Lower leg skin (tissue), 4 donors: ENCODE measurements at places on chromosomes 7 and 10.

DNA sequence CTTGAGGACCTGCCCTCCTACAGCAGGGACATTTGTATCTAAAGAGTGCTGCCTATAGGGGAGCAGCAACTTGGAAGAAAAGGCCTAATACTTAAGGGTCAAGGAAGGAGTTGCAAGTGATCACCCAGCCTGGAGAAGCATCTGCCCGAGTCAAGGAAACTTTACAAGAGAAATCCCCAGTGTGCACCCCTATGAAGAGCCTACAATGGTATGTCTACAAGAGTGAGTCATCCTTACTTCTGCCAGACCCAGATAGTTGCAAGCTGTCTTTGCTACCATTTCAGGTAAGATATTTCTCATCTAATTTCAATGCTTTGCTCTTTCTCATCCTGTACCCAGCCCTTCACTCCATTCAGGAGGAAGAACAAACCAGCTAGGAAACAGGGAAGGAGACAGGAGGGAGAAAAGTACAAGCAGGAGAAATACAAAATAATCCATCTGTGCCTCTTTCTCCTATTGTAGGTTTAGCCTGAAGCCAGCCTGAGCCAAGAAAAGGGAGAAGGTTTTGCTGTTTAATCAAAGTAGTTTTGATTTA, 34.4 kb upstream of the AGR3 start:
- DNase-seq = no peak

GRCh38 chr10:44183667-44184632, 200.9 kb downstream of the CXCL12 start:
- no peak for DNase-seq

DNA sequence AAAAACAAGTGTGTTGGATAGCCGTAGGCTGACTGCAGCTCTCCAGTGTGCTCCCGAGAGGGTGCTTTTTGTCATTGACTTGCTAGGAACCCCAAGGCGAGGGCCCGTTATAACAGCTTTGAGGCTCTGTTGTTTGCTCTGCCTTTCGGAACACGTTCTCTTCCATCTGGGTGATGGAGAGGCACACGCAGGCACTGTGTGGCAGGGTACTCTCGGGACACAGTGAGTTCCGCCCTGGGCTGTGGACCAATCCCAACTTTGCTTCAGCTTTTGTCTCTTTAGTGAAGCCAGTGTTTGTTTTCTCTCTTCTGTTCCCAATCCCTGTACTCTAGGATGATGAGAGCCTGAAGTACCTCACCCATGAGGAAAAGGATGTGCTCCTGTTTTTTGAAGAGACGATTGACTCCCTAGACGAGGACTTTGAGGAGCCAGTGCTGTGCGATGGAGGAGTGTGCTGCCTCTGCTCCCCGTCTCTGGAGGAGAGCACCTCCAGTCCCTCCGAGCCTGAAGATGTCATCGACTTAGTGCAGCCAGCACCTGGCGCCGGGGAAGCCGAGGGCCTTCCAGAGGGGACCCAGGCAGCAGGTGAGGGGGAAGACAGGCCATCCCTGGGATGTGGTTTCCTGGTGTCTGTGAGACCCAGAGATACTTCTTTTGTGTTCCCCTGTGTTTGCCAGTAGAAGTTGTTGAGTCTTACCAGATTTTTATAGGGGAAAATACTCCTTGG, 43.2 kb downstream of the PROSER2 start:
- DNase-seq = no peak

GRCh38 chr7:20331910-20332813, 1.5 kb downstream of the ITGB8 start:
- DNase-seq = no peak

DNA sequence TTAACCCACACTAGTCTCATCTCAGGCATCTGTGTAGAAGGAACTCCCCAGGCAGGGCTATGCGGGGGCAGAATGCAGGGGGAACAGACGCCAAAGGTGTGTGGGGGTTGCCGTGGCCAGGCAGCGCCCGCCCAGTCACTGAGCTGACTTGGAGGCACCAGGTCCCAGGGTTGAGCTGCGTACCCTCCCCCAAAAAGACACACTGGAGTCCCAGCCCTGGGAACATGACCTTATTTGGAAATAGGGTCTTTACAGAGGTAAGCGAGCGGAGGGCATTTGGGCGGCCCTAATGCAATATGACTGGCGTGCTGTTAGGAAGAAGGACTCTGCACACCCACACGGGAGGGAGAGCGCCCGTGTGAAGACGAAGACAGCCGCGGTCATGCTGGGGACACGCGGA, 274.5 kb downstream of the DNAJB6 start:
- no peak for DNase-seq

DNA sequence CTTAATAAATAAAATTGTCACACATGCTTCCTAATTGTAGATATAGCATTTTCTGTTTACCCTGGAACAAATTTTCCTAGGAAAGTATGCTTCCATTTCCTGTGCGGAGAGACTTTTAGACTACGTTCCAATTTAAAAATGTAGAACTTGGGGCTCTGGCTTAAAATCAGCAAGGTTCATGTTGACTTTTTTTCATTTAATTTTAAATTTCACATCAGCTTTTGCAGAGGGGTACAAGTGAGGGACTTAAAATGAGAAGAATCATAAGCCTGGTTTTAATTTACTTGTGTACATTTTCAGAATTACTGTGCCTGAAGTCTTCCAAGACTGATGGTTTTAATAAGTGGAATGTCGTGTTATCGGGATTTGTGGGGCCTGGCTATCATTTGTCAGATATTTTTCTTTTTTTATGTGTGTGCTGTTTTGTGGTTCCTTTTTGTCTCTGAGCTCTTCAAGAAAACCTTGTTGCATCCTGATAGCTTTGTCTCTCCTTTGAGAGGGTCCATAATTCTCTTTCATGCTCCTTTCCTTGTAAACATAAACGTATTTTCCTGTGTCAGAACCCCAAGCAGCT, 8.8 kb upstream of the ATRNL1 start:
- no peak for DNase-seq

DNA sequence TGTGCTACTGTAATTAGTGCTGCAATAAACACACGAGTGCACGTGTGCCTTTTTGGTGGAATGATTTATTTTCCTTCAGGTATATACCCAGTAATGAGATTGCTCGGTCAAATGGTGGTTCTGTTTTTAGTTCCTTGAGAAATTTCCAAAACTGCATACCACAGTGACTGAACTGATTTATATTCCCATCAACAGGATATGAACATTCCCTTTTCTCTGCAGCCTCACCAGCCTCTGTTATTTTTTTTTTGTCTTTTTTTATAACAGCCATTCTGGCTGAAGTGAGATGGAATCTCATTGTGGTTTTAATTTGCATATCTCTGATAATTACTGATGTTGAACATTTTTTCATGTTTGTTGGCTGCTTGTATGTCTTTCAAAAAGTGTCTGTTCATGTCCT, 922.9 kb upstream of the LRRN3 start:
- no peak for DNase-seq

DNA sequence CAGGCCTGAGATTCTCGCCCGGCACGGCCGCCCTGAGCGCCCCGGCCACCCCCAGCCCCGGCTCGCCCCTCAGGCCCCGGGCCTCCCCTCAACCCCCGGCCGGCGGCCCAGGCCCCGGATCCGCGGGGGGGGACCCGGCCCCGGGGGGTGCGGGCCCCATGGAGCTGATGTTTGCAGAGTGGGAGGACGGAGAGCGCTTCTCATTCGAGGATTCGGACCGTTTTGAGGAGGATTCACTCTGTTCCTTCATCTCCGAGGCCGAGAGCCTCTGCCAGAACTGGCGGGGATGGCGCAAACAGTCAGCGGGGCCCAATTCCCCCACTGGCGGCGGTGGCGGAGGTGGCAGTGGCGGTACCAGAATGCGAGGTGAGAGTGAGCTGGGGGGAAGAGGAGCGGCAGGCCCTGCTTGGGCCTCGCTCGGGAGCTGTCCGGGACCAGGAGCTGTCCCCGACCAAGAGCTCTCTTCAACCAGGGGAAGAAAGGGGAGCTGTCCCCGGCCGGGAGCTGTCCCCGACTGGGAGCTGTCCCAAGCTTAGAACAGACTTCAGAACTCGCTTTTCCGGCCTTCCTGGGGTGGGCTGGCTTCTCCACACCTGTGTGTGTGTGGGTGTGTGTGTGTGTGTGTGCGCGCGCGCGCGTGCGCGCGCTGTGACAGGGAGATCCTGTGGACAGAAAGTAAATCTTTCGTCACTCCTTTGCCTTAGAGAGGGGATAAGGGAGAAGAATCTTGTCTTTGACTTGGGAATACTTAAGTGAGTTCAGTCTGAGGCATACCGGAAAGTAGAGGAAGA, 510 bp downstream of the ZSWIM8 start:
- DNase-seq = no peak

GRCh38 chr10:75542084-75542483, 110.7 kb downstream of the LRMDA start:
- no peak for DNase-seq

GRCh38 chr7:105677410-105677730, 96.1 kb upstream of the EFCAB10 start:
- no peak for DNase-seq

DNA sequence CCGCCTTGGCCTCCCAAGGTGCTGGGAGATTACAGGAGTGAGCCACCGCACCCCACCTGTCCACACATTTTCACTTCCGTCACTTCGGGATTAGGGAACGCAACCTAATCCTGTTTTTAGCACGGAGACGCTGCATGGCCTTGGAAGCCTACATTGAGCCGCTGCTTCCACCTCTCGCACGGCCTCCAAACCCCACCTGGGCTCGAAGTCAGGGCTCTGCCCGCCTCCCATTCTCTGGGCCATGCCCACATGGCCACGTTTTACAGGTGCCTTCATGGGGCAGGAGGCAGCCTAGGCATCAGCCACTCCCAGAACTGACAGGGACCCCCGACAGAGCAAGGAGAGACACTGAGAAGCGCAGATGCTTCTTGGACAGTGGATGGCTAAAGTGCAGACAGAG, 100.6 kb downstream of the OAT start:
- DNase-seq = no peak

DNA sequence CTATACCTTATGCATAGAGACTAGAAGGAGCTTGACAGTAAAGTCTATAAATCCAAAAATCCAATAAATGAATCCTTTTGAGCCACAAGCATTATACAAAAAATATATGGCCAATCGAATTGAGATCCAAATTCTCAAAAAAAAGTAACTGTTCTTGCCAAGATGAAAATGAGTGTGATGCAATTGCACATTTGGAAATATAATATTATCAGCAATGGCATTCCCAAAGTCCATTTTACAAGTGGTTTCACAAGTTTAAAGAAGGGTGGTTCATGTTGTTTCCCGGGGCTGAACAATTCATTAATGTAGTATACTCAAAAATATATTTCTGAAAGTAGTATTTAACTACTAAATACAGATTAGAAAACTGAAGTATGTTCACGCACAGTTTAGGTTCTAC, 7.3 kb downstream of the RP9 start:
- DNase-seq = no peak

- no peak for DNase-seq
Measured at GRCh38 chr10:4623200-4623599, 202.8 kb upstream of the AKR1E2 start.

GRCh38 chr7:1548944-1549343, 7.1 kb downstream of the TMEM184A start:
- no peak for DNase-seq

DNA sequence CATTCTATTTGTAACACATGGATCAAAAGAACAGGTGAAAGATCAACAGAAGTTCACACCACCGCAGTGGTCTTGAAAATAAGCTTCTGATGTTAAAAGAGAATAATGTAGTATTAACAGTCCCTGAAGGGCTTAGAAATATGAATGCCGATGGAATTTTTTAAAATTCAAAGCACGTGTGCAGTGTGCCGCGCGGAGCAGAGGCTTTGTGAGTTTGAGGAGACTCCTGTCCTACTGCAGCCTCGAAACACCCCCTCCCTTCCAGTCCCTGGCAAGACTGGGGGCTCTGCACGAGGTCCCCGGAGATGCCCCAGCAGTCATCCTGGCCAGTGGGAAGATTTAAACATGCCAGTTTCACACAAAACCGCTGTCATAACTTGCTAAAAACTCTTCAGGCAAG, 196.6 kb downstream of the DIP2C start:
- DNase-seq = no peak

DNA sequence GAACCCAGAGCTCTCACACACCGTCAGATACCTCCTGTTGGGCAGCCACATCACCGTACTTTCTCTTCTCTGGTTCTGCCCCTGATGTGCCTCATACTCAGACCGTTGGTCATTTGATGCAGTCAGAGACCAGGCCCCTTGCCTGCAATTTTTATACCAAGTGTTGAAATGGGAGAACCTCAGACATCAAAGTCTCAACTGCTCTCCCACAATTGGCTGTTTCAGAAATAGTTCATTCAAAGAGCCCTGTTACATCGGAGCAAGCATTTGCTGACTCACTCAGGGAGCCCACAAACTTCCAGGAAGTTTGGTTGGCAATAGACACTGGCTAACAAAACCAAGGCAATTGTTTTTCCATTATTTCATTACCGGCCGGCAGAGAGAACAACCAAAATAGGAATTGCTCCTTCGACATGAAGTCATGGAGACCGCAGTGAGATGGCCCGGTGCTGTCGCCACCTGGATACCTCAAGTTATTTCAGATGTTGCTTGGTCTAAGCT, 33.5 kb upstream of the ADAM12 start:
- no peak for DNase-seq

GRCh38 chr10:27388761-27389399, 115.2 kb upstream of the RAB18 start:
- DNase-seq = no peak

GRCh38 chr10:121179006-121179405, 327.8 kb downstream of the WDR11 start:
- DNase-seq = no peak

GRCh38 chr10:78861529-78862327, 207.0 kb upstream of the ZMIZ1 start:
- no peak for DNase-seq

DNA sequence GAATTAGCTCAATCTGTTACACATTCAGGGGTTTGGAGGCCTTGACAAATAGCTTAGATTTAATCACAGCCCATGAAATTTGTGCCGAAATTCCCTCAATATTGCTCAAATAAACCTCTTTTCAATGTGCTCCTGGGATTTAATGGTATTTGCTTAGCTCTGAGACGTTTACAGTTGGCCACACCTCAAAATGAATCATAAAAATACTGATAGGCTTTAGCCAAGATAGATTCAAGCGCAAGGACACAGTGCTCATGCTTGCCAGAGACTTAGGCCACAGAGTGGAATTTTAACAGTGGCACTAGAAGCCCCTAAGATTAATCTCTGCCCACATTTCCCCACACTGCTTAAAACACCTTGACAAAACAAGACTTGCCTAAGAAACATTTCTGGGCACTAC, 2.3 kb upstream of the SEMA3C start:
- DNase-seq = no peak

DNA sequence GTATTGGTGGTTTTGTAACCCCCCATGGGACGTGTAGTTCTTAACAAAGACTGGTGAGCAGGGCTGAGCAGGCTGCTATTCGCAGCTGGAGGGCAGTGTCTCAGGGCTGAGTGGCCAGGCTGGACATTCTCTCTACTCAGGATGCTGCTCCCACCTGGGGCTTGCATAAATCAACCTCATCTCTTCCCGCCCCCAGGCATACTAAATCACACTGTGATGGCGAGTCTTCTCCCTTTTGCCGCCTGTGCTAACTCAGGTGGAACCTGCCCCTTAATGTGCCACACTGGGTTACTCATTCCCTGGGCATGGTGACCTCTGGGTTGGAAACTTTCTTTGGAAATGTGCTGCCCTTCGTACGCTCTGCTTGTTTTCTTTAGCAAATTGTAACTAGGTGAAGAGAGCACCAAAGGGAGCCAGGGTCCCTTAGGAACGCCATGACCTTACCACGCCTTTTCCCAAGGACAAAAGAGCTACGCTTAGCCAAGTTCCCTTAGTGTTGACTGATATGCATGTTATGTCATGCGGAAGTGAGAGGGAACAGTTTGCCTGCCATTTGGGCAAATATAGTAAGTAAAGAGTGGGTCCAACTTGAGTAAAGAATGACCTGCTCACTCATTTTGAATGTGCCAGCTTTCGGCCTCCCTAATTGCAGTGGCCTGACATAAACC, 40.4 kb upstream of the COBL start:
- peak; percentile 53 for DNase-seq

GRCh38 chr7:107847168-107847835, 43.7 kb upstream of the DLD start:
- DNase-seq = no peak
